Cardiac septum (tissue), 1 donor: ENCODE measurements at places on chromosomes 6 and 20. TPM values are rescaled to one million over a fixed set of nuclear protein-coding genes. Genes with fewer than 3 reads are reported as not detected.

Gene PLN
- 2,070 TPM for total RNA-seq

Gene HMGA1
- 36.4 TPM for total RNA-seq

GRCh38 chr6:31048099-31048498, 37.8 kb downstream of the MUC22 start:
- no peak for DNase-seq

GRCh38 chr6:79461205-79461604, 76.0 kb downstream of the LCA5 start:
- no peak for DNase-seq

GRCh38 chr6:51199105-51199552, 380.5 kb downstream of the TFAP2B start:
- no peak for DNase-seq
